RPMI8226 (cell line): ENCODE measurements at places on chromosomes 12 and 14.
A peak's percentile ranks its signal among the peaks of the same experiment; 100 is the strongest.

DNA sequence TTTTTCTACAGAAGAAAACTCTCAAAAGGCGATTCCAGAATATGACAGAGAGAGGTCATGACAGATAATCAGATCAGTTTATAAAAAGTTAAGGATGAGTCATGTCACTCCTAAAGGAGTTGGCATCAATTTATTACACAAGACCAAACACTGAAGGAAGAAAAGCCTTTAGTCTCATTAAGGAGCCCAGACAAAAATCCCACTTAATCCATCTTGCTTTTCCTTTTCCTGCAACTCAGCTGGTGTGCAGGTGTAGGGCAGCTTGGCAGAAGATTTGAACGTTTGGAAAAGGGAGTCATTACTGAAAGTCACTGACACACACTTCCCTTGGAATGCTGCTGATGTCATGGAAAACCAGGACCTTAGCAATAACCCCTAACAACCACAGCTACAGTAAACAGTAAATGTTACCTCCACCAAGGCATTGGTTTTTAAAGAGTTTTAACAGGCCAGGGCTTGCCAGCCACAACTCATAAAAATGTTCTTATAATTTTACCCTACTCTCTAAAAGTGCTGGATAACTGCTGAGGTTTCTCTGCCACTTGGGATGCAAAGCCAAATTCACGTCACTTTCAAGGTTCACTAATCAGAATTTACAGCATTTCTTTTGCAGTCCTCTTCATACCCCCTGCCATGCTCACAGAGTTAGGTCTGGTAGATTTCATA lies 320.6 kb downstream of the RAD51B start:
- no peak for DNase-seq

DNA sequence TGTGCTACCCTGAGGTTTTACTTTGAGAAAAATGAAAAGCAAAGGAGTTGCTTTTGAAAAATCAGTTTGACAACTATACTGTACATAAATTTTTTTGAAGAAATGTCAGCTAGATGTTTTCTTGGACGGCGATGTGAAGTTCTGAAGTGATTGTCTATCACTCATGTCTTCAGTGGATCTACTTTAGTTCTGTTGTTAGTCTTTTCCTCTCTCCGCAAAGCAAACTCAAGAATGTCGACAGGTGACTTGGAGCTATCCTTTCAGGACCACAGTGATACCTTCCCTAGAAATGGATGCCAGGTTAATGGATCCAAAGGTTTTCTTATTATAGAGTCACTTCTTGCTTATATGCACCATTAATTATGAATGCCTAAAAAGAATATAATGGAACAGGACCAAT lies 1.2 kb downstream of the PTPRO start:
- DNase-seq, result no peak

DNA sequence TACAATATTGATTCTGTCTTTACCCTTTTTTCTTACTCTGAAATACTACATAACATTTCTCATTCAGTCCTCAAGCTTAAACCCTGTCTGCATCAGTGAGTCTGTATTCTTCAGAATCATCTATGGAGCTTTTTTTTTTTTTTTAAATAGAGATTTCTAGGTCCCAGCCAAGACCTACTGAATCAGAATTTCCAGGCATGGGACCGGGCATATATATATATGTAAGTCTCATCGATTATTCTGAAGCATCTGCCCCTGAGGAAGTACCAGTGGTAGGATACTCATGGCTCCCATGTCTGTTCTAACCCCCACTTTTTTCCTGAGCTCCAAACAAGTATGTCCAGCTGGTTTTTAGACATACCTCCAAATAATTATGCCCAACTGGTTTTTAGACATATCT lies 6.1 kb downstream of the DDX47 start:
- DNase-seq, result no peak

DNA sequence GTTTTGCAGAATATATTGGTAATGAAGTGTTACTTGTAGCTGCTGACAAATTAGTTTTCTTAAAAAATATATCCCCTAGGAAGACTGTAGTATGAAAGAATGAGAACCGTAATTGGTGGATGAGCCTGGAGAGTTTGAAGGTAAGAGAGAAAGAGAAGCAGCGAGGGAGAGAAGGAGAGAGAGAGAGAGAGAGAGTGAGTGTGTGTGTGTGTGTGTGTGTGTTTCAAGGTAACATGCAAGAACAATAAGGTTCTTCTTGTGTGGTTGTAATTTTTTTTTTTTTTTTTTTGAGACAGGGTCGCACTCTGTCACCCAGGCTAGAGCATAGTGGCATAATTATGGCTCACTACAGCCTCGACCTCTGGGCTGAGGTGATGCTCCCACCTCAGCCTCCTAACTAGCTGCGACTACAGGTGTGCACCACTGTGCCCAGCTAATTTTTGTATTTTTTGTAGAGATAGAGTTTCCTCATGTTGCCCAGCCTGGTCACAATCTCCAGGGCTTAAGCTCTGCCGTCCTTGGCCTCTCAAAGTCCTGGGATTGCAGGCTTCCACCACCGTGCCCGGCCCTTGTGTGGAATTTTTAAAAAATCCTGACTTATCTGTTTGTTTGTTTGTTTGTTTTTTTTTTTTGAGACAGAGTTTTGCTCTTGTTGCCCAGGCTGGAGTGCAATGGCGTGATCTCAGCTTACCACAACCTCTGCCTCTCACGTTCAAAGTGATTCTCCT lies 73.7 kb downstream of the RASSF3 start:
- DNase-seq, result no peak

- DNase-seq, result no peak
These were observed 101.9 kb upstream of the BMP4 start for GRCh38 chr14:54058505-54058904.

DNA sequence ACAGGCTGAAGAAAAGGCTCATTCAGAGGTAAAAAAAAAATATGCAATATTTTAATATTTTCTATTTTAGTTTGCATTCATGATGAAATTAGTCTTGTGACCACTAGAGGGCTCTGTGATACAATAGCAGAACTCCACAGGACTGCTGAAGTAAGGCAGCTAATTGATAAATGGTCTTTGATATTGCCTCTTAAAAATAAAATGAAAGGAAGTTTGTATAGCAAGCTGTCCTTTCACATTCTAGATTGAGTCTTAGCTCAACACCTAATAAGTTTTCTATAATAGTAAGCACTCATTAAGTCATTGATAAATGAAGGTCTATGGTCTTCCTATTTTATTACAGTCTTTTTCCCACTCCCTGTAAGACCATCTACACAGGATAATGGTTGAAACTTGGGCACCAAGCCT lies 315.7 kb downstream of the NAV3 start:
- peak; percentile 24 for DNase-seq

DNA sequence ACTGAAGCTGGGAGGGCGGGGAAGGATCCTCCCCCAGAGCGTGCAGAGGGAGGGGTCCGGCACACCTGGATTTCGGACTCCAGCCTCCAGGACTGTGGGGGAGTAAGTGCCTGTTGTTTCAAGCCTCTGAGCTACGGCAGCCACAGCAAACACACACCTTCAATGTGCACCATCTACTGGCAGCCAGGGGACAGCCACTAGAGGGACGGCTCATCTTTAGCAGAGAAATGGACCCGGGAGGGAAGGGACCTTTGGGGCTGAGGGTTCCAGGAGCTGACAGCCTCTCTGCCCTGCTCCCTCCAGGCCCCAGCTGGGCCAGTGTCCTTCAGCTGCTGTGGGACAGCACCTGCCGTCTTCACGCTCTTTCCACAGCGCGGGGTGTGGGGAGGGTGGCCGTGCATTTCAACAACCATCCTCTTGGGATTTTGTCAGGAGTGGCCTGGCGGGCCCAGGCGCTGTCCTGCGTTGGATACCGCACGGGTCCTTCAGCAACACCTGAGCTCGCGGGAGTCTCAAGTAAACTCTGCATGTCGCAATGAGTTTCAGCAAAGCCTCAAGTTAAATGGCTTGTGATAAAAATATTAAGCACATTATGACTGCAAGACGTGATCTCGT lies 209.2 kb upstream of the C14orf180 start:
- DNase-seq, result peak; percentile 47

GRCh38 chr12:14454098-14454907 lies 88.8 kb downstream of the ATF7IP start:
- DNase-seq, result peak; percentile 47
